IPS-NIHi11 (cell line): ENCODE measurements at places on chromosomes 1 and 21.
A peak's percentile ranks its signal among the peaks of the same experiment; 100 is the strongest.

- no peak for DNase-seq
Measured at GRCh38 chr1:226590614-226591013, 42.0 kb downstream of the STUM start.

GRCh38 chr1:235015291-235015985 is 113.2 kb downstream of the TOMM20 start:
- no peak for DNase-seq

- no peak for DNase-seq
Measured at GRCh38 chr1:9073143-9073542, 3.7 kb upstream of the SLC2A5 start.

DNA sequence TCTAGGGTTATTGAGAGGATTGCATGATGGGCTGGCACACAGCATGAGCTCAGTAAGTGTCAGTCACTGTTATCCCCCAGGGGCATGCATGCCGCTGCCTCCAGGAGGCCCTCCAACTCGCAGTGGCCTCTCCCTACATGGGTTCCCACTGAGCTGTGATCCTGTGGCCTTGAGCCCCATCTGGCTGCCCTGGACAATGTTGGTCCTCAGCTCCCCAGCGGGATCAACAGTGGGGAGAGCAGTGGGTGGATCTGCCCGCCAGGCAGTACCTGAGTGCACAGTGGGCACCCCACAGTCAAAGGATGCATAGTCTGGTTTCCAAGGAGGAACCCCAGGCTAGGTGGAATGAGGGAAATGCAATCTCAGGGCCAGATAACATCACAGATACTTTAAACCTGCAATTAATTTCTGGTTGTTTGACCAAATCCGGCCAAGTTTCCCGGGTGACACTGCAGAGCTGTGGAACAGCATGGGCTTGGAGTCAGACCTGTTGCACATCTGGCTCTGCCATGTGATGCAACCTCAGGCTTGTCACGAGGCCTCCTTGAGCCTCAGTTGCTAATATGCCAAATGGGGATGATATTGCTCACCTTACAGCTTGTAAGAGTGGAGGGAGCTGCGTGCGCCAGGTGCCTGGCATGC is 9.3 kb downstream of the PADI3 start:
- no peak for DNase-seq

DNA sequence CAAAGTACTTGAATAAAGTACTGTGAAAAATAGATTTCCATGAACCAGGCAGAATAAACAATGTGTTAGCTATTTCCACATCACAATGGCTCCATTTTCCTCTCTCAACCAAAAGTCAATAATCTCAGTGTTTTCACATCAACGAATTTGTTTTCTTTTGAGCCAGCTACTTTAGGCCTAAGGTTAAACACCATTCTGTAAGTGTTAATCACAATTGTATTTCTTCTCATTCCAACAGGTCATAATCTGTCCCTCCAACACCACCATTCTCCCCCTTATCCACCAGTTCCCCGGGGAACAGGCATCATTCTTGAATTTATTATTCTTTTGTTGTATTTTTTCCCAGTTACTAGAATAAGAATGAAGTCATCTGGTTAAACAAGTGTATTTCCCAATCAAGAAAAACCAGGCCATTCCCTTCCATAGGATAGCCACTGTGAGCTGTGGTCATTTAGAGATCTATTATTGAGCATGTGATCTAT is 66.2 kb upstream of the PALMD start:
- no peak for DNase-seq

DNA sequence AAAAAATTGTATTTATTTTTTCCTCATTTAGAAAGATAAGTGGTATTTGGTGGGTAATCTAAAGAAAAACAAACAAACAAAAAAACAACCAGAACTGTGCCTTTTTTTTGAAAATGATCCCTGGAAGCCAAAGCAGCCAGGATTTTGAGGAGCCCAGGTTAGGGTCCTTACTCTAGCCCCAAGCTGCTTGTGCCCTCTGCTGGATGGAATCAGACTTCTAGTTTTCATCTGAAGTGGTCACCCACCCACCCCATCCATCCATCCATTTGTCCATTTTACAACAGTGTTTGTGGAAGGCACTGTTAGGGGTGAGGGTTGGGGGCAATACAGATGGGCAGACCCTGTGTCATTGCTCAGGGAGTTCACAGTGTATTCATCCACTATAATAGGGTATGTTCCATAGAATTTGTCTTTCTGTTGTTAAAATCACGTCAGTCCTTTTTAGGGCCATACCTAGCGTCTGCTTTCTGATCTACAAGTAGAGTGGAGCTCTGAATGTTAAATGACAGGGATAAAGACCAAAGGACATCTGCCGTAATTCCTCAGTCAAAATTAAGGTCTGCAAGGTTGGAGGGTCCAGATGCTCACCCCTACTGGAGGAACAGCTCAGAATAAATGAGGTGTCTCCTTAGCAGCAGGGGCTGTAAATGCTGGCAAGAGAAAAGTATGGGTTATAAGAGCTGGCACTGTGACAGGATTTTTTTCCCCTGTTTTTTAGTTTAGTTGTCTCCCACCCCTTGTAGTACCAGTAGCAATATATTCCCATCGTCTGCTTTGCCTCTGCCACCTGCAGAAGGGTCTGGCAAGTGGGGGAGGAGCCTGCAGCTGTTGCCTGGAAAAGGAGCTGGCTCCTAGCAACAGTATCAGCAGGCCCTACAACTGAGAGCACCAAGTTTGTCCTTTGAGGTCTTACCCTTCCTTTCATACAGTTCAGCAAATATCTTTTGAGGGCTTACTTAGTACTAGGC is 3.2 kb downstream of the LRRC42 start:
- DNase-seq: peak; percentile 59

GRCh38 chr21:31917108-31917507 is 44.3 kb downstream of the HUNK start:
- DNase-seq: no peak

DNA sequence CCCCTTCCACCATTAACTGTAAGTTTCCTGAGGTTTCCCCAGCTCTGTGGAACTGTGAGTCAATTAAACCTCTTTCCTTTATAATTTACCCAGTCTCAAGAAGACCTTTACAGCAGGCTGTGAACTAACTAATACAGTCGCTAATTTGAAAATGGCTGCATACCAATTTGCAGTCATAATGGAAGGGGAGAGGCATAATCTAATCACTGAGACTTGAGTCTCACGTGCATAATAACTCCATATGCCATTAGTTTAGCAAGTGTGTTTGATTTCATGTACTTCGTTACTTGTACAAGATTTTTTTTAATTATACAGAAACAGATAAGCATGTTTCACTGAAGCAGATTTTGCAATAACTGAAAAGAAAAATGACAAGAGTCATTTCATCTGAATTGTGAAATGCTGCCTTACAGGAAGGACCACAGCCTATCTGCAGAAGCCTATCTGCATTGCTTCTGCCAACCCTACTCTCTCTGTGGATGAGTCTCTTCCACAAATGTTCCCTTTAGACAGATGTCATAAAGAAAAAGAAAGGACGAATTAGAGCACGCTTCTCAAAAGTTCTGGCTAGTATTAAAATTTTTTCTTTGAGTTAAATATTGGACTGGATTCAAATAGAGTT is 99.1 kb downstream of the PTGER3 start:
- DNase-seq: no peak

DNA sequence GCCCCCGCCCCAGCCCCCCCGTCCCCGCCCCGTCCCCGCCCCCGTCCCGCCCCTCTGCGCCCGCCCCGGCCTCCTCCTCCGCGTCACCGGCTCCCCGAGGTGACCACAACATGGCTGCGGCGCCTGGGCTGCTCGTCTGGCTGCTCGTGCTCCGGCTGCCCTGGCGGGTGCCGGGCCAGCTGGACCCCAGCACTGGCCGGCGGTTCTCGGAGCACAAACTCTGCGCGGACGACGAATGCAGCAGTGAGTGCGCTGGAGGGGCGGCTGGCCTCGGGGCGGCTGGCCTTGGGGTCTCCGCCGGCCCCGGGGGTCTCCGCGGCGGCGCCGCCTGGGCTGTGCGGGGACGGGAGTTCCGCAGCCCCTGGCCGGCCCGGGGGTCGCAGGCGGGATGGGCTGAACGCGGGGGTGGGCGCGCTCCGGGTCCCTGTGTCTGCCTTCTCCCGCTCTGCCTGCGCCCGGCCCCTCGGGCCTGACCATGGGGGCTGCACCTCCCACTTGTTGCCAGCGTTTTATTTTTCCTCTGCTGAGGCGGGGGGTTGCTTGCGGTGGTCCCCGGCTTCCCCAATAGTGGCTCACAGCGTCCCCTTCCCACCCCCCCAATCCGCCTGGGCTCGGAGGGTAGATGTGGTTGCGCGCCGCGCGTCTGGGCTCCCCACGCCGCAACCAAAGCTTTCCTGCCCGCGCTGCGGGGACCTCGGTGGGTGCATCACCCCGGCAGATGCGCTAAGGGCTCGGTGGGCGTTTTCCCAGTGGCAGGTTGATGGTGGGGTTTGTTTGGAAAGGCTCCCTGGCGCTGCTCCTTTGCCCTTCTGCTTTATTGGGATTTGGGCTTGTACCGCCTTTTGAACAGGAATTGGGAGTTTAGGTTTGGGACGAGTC is at the start of gene MIA3:
TSS of gene MIA3 (plus strand) at position 97 of the 879 bp plus-strand sequence. CDS start at position 111, 14 bp downstream.
- peak; percentile 91 for DNase-seq

GRCh38 chr1:246113555-246114095 is 393.5 kb downstream of the SMYD3 start:
- no peak for DNase-seq

- DNase-seq: no peak
Measured at GRCh38 chr1:59017501-59018231, 233.8 kb upstream of the JUN start.

DNA sequence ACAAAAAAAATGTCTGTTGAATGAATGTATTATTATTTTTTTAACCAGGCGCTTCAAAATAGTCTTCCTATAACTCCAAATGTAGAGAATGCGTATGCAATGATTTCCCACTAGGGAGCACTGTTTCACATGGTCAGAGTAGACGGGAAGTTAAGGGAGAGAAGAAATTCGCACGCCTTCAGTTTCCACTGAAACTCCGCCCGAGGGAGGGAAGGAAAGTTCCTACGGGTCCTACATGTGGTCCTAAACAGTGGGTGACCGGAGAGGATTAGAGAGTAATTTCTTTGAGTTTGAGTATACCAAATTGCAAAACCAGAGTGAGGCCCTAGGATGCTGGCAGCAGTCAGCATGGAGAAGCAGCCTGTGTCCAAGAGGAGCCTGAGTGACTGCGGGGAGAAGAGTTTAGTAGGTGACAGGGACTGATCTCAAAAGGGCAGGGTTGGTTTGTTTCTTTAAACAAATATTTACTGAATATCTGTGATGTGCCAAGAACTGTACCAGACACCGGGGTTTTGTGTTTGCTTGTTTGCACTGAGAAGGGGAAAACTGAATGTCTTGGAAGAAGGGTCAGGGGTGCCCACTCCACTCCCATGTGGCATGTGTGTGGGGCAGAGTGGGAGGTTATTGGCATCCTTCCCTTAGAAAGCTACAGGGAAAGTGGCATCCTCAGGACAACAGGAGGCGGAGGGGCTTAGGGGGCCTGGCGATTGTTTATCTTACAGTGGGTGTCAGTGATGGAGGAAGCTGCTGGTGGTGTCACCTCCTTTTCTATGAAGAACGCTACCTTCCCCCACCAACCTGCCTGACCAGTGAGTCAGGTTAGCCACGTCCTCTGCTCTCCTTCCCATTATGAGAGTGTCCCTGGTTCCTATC is 22.8 kb downstream of the RNU5D-1 start:
- peak; percentile 51 for DNase-seq

GRCh38 chr1:21089299-21089698 is 87.4 kb downstream of the EIF4G3 start:
- no peak for DNase-seq

GRCh38 chr1:80731241-80731894 is 1069.4 kb upstream of the ADGRL2 start:
- DNase-seq: no peak

DNA sequence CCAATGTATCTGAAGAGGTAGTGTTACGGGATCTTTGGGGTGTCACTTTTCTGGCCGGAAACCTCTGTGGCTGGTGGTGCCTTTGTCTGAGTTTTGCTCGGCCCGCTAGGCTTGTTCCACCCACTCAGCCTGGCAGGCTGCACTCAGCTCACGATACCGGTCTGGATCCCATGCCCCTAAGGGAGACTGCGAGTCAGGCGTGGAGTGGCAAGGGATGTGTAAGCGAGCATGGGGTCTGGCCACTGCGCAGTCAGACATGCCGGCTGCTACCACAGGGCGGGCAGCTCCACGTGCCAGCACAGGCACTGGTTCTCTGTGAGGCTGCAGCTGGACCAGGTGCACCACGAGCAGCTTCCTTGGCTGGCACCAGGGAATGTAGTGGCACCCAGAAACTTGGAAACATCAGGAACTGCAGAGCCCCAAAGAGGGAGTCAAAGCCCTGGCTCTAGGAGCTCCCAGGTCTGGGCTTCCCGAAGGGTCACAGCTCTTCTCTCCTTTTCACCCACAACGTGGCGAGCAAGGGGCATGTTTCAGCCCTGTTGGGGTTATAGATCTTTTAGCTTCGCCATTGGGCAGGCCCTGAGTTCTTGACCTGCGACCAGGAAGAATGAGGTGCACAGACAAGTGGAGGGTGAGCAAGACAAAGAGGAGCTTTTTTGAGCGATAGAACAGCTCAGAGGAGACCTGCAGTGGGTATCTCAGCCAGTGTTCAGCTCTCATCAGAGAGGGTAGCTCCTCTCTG is 23.8 kb upstream of the LRRC8C start:
- DNase-seq: no peak

GRCh38 chr1:212473729-212474128 is 41.0 kb downstream of the NENF start:
- no peak for DNase-seq

- DNase-seq: no peak
Measured at GRCh38 chr1:85203573-85204171, 2.9 kb upstream of the SYDE2 start.

DNA sequence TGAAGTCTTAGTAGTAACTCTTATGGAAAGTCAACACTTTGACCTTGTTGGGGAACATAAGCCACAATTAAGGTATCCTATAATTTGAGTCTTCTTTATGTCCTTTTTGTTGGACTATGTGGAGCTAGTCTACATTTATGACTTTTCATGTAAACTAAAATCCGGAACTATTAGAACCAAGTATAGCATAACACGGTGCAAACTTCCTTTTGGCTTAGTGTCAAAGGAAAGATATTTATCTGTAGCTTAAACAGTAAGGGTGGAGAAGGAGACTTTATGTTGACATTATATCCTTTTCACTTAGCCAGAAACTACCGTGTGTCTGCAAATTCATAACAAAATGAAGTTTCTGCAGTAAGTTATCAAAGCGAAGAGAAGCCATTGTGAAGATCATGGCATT is 7.3 kb downstream of the UAP1 start:
- no peak for DNase-seq

- DNase-seq: no peak
Measured at GRCh38 chr1:207960346-207960745, 49.4 kb upstream of the CD34 start.

- no peak for DNase-seq
Measured at GRCh38 chr1:221444346-221444745, 297.5 kb downstream of the DUSP10 start.
